Nephron progenitor cell (in vitro differentiated cells): ENCODE measurements at places on chromosomes 13 and 19.

- no peak for DNase-seq
- no peak overlapping the region for H3K27ac ChIP-seq
- peaks cover 4% of the 10 kb centered on the region for H3K36me3 ChIP-seq
- no peaks in the 10 kb centered on the region for H3K27me3 ChIP-seq
- peaks cover 12% of the 10 kb centered on the region for H3K4me1 ChIP-seq
- H3K4me3 ChIP-seq: no peak overlapping the region
These were observed 15.2 kb upstream of the N4BP2L1 start for GRCh38 chr13:32443111-32443510.

GRCh38 chr13:50626101-50626547, 217.4 kb downstream of the DLEU7 start:
- H3K4me1 ChIP-seq: peaks cover 13% of the 10 kb centered on the region
- H3K27ac ChIP-seq: no peak overlapping the region
- H3K4me3 ChIP-seq: no peak overlapping the region

DNA sequence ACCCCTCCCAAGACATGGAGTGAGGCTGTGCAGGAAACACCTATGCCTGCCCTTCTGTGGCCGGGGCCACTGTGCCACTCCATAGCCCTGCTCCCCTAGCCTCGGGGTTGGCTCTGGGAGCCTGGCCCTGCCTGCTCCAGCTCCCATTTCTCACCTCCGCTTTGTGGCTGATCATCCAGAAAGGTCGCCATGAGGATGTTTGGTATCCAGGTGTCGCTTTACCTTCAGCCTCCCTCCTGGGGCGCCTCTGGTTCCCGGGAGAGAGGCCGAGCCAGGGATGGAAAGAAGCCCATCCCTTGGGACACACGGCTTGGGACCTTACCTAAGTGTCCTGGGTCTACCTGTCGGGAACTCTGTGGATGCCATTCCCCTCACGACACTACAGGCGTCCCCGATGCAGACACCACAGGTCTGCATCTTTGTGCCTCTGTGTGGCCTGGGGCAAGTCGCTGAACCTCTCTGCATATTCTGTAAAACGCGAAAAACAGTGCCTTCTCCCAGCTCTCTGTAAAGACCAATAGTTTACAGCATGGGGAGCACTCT, 3.4 kb upstream of the MCF2L start:
- H3K4me1 ChIP-seq: peaks cover 36% of the 10 kb centered on the region
- H3K27me3 ChIP-seq: peaks cover 48% of the 10 kb centered on the region
- H3K4me3 ChIP-seq: no peak overlapping the region
- no peaks in the 10 kb centered on the region for H3K36me3 ChIP-seq
- DNase-seq: no peak

GRCh38 chr19:6811906-6812305, 39.4 kb downstream of the VAV1 start:
- H3K36me3 ChIP-seq: no peaks in the 10 kb centered on the region
- peaks cover 9% of the 10 kb centered on the region for H3K27me3 ChIP-seq
- no peak for DNase-seq
- H3K27ac ChIP-seq: no peak overlapping the region
- no peaks in the 10 kb centered on the region for H3K4me1 ChIP-seq
- no peak overlapping the region for H3K4me3 ChIP-seq

DNA sequence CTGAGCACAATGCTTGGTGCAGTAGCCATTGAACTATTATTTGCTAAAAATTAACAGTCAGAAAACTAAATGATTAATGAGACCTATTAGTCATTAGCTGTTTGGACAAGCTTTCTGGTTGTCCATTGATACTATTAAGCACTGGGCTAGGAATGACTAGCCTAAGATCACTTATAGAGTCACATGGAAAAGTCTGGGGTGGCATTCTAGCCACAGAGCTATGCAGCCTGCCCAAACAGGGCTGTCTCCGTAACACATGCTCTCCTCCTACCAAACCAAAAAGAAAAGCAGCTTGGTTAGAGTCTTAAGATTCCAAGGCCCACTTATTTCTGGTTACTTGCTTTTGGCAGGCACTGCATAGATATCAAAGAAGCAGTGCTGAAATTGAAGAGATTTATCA, 193.5 kb upstream of the NBEA start:
- no peak for DNase-seq
- H3K4me3 ChIP-seq: no peak overlapping the region
- H3K36me3 ChIP-seq: peaks cover 11% of the 10 kb centered on the region
- H3K27me3 ChIP-seq: peaks cover 8% of the 10 kb centered on the region
- H3K27ac ChIP-seq: no peak overlapping the region

DNA sequence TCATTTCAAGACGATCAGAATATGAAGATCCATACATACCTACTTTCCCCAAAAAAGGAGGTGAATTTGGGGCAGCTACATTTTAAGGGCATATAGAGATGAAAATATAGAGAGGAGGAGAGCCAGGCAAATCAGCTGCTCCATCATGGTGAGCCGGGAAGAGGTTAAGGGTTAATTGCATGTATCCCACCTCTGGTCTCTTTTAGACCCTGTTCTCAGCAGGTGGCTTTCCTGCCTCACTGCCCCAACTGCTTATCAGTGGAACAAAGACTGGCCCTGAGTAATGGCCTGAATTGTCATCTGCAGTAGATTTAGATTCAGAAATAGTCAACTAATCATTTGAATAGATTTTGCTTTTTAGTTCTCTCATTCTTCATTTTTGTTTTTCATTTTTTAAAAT, 206.6 kb downstream of the SPRY2 start:
- H3K36me3 ChIP-seq: no peaks in the 10 kb centered on the region
- H3K27me3 ChIP-seq: no peaks in the 10 kb centered on the region
- H3K27ac ChIP-seq: peak overlapping the region; percentile 99
- H3K4me1 ChIP-seq: peaks cover 59% of the 10 kb centered on the region

- H3K27me3 ChIP-seq: no peaks in the 10 kb centered on the region
- no peak overlapping the region for H3K4me3 ChIP-seq
- no peaks in the 10 kb centered on the region for H3K36me3 ChIP-seq
- DNase-seq: no peak
These were observed 1544.6 kb downstream of the OLFM4 start for GRCh38 chr13:54573186-54573585.

- H3K27ac ChIP-seq: no peak overlapping the region
- H3K4me1 ChIP-seq: peaks cover 20% of the 10 kb centered on the region
- no peak for DNase-seq
- peaks cover 86% of the 10 kb centered on the region for H3K36me3 ChIP-seq
- H3K27me3 ChIP-seq: peaks cover 3% of the 10 kb centered on the region
- no peak overlapping the region for H3K4me3 ChIP-seq
These were observed 35.1 kb downstream of the ATP4B start for GRCh38 chr13:113622791-113623490.

DNA sequence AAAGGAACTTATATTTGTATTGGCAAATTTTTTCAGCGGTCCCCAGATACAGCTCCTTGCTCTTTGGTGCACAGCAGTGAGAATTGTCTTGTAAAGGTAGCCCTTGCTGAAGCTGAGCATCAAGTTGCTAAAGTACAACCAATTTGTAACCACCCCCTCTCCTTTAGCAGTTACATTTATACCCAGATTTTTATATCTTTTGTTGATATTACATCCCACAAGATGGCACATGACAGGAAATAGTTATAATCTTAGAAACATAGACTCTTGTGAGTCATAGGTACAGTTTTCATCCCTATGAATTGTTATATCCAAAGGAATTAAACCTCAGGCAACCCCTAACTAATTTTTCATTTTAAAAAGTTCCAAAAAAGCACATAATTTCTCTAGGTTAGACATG, 523.0 kb upstream of the SLITRK1 start:
- no peak overlapping the region for H3K27ac ChIP-seq
- DNase-seq: no peak
- H3K4me3 ChIP-seq: no peak overlapping the region
- H3K27me3 ChIP-seq: no peaks in the 10 kb centered on the region
- H3K36me3 ChIP-seq: no peaks in the 10 kb centered on the region

GRCh38 chr13:91353494-91353893, 6.0 kb downstream of the MIR17HG start:
- H3K27ac ChIP-seq: peak overlapping the region; percentile 59
- peaks cover 84% of the 10 kb centered on the region for H3K36me3 ChIP-seq

DNA sequence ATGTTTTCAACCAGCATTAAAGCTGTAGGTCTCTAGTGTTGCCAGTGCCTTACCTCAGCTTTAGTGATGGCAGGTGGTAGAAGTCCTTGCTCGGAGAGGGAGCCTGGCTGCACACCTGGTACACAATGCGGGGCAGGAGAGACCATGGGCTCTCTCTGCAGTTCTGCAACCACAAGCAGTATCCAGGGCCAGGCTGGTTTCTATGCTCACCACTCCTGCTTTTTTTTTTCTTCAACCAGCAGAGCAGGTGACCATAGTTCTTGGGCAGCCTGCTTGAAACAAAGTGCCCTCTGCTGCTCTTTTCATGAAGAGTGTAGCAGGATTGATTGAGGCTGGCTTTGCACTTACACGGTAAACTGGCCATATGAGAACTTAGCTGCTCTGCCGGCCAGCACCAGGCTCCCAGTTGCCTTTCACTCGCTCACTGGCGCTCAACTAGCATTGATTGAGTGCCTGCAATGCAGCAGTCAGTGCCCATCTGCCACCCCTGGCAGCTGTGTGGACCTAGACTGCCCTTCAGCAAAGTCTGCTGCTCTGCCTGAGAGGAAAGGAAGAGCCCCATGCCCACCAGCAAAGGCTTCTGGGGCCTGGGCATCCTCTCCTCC, 4.4 kb upstream of the CHAMP1 start:
- no peak overlapping the region for H3K4me3 ChIP-seq
- peaks cover 20% of the 10 kb centered on the region for H3K36me3 ChIP-seq
- DNase-seq: no peak
- H3K27ac ChIP-seq: peak overlapping the region; percentile 42
- no peaks in the 10 kb centered on the region for H3K27me3 ChIP-seq
- peaks cover 28% of the 10 kb centered on the region for H3K4me1 ChIP-seq

- H3K4me1 ChIP-seq: peaks cover 13% of the 10 kb centered on the region
- peak overlapping the region; percentile 81 for H3K27ac ChIP-seq
These were observed 28.6 kb downstream of the PRAM1 start for GRCh38 chr19:8473648-8474476.

DNA sequence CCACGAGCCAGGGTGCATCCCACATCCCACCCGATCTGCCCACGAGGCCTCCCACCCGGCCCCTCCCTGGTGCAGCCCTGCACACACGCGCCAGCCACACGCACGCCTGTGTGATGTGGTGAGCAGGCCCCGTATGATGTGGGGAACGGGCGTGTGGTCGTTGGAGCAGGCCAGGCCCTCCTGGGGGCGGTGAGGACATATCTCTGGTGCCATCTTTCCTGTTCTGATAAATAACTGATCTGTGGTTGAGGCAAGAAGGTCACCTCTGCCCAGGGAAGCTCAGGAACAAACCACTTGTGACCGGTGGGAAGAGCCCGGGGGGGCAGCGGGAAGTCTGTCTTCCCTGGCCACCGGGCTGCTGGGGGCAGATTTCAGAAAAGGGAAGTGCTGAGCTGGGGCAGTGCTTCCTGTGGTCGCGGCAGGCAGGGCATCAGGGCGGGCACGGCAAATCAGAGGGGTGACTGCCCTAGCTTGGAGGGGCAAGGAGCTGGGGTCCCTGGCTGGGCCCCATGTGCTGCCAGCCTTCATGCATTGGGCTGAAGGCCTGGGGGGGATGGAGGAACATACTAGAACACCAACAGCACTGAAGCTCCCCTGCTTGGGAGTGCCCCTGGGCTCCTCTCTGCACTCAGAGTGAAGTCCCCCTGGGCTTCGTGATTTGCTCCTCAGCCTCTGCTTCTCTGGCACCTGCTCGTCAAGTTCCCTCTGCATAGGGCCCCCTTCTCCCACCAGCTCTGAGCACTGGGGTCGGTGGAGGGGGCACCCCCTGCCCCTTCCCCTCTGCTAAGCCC, 35.2 kb upstream of the SLC7A10 start:
- no peak overlapping the region for H3K4me3 ChIP-seq
- peaks cover 12% of the 10 kb centered on the region for H3K27me3 ChIP-seq
- H3K36me3 ChIP-seq: no peaks in the 10 kb centered on the region
- H3K4me1 ChIP-seq: peaks cover 5% of the 10 kb centered on the region
- no peak overlapping the region for H3K27ac ChIP-seq
- DNase-seq: no peak

- H3K27me3 ChIP-seq: no peaks in the 10 kb centered on the region
- H3K4me1 ChIP-seq: peaks cover 68% of the 10 kb centered on the region
- H3K36me3 ChIP-seq: no peaks in the 10 kb centered on the region
- no peak for DNase-seq
These were observed 155.5 kb downstream of the FLT1 start for GRCh38 chr13:28339419-28339818.

DNA sequence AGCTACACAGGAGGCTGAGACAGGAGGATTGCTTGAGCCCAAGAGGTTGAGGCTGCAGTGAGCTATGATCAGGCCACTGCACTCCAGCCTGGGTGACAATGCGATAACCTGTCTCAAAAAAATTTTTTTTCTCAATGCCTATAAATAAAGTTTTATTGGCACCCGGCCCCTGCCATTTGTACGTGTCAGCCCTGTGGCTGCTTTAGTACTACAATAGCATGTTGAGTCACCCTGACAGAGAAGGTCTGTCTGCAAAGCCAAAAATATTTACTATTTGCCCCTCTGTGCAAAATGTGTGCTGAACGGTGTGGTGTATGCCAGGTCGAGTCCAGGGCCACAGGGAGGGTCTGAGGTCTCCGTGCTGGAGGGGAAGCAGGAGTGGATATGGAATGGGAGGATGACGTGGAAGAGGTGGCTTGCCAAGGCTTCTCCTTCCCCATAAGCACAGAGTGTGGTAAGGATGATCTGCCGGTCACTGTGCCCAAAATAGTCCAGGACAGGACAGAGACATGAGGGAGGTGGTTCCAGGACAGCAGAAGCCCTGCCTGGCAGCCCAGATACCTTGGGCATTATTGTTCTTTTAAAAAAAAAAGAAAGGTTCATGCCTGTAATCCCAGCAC, 10.0 kb downstream of the NMRK2 start:
- no peak overlapping the region for H3K4me3 ChIP-seq
- H3K27ac ChIP-seq: peak overlapping the region; percentile 68
- no peaks in the 10 kb centered on the region for H3K27me3 ChIP-seq
- no peaks in the 10 kb centered on the region for H3K36me3 ChIP-seq
- DNase-seq: no peak

DNA sequence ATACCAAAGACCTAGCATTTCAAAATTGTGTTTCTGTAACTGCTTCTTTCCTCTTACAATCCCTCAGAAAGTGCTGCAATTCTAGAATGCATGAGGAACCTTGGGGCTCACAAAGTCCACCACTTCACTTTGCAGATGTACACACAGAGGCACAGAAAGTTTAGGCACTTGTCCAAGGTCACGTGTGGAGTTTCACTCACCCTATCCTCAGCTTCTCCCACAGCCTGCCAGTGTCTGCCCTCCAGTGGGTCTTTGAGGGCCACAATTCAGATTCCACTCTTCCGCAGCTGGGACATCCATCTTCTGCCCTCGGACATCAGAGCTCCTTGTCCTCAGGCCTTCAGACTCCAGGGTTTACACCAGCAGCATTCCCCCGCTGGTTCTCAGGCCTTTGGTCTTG, 210.5 kb upstream of the SERP2 start:
- no peaks in the 10 kb centered on the region for H3K36me3 ChIP-seq
- H3K4me3 ChIP-seq: no peak overlapping the region
- H3K4me1 ChIP-seq: peaks cover 44% of the 10 kb centered on the region
- no peak for DNase-seq
- peaks cover 6% of the 10 kb centered on the region for H3K27me3 ChIP-seq
- no peak overlapping the region for H3K27ac ChIP-seq
